Thoracic aorta (tissue), 2 donors: ENCODE measurements at places on chromosomes 3 and 15. TPM values are rescaled to one million over a fixed set of nuclear protein-coding genes. Genes with fewer than 3 reads are reported as not detected.

DNA sequence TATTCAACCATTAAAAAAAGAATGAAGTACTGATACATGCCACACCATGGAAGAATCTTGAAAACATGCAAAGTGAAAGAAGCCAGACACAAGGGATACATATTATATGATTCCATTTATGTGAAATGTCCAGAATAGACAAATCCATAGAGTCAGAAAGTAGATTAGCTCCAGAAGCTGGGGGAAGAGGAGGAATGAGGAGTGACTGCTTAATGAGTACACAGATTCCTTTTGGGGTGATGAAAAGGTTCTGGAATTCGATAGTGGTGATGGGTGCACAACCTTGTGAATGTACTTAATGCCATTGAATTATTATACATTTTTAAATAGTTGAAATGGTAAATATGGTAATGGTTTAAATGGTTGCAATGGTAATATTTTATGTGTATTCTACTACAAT, 90.6 kb upstream of the SPATA12 start:
- DNase-seq: no peak

DNA sequence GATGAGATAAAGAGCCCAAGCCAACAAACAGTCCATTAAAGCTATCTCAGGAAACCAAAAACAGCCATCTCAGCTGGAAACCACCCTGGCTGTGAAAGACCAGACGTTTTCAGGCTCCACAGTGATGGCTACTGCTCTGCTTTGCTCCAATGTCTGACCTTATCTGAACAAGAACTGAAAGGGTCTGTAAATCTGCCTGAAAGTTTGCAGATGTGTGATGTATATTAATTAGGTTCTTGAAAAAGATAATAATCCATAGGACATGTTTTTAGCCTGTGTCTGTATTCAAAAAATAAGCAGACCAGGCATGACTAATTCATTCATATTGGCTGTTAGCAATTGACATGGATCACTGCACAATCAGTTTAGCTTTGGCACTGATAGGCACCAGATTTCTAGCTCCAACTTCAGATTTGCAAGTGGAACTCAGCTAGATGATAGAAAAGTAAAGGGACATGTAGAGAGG, 611.4 kb upstream of the NAALADL2 start:
- no peak for DNase-seq

Gene EPHB1
- total RNA-seq: 0.68 TPM

Gene CFAP100
- not detected for total RNA-seq
